ENCODE measurements at places on chromosomes 16 and 17. TPM values are rescaled to one million over a fixed set of nuclear protein-coding genes. Genes with fewer than 3 reads are reported as not detected.

The FAM20A gene
- 0.13 TPM for total RNA-seq

The C16orf46 gene
- total RNA-seq = 0.40 TPM

The SPOP gene
- 43.0 TPM for total RNA-seq

The HOXB6 gene
- total RNA-seq = 4.0 TPM

The C17orf100 gene
- 3.0 TPM for total RNA-seq

The ATP2C2 gene
- 0.09 TPM for total RNA-seq

All from A549 treated with dexamethasone at 1 μM for 4 hours (cell line).